ENCODE measurements at places on chromosomes 12 and 14. TPM values are rescaled to one million over a fixed set of nuclear protein-coding genes. Genes with fewer than 3 reads are reported as not detected.

DNA sequence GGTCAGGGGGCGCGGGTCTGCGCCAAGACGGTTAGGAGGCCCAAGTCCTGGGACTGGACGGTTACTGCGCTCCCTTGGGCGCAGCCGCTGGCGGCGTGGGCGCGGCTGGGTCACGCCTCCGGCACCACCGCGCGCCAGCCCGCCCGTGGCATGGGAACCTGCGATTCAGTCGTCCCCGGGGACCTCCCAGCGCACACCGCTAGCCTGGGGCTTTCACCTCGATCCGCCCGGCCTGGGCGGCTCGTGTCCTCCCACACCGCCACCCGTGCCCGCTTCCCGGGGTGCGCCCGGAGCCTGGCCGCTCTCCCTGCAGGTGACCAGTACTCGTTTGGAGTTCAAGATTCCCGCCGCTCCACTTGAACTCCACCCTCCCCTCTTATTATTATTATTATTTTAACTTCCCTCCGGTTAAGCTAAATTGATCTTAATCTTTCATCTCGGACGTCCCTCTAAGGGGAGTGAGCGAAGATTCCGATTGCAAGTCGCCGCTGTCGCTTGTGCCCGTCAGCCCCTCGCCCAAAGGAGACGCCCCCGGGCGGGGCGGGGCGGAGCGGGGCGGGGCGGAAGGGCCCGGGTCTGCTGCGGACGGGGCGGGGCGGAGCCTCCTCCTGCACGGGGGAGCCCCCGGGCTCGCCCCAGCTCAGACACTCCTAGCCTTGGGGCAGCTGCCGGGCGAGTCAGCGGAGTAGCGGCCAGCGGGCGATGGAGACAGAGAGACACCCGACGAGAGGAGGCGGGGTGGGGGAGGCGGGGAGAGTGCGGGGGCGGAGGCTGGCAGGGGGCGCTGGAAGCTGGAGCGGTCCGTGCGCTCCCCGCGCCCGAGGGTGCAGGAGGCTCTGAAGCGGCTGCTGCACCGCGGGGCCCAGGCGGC, at the start of gene KCNMB4:
TSS of gene KCNMB4 (plus strand) at position 643 of the 871 bp plus-strand sequence. CDS start 445 bp downstream, outside the sequence.
- DNase-seq = peak; percentile 94

- no peak for DNase-seq
Measured at GRCh38 chr12:47473091-47473490, 232.7 kb downstream of the RPAP3 start.

GRCh38 chr12:120102189-120103043, 14.1 kb downstream of the RAB35 start:
- DNase-seq = no peak

DNA sequence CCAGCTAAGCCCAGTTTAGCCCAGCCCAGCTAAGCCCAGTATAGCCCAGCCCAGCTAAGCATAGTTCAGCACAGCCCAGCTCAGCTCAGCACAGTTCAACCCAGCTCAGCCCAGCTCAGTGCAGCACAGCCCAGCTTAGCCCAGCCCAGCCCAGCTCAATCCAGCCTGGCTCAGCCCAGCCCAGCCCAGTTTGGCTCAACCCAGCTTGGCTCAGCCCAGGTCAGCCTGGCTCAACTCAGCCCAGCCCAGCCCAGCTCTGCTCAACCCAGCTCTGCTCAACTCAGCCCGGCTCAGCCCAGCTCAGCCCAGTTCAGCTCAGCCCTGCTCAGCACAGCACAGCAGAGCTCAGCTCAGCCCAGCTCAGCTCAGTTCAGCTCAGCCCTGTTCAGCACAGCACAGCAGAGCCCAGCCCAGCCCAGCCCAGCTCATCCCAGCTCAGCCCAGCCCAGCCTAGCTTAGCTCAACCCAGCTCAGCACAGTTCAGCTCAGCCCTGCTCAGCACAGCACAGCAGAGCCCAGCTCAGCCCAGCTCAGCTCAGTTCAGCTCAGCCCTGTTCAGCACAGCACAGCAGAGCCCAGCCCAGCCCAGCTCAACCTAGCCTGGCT, 330.9 kb downstream of the TMEM121 start:
- no peak for DNase-seq

DNA sequence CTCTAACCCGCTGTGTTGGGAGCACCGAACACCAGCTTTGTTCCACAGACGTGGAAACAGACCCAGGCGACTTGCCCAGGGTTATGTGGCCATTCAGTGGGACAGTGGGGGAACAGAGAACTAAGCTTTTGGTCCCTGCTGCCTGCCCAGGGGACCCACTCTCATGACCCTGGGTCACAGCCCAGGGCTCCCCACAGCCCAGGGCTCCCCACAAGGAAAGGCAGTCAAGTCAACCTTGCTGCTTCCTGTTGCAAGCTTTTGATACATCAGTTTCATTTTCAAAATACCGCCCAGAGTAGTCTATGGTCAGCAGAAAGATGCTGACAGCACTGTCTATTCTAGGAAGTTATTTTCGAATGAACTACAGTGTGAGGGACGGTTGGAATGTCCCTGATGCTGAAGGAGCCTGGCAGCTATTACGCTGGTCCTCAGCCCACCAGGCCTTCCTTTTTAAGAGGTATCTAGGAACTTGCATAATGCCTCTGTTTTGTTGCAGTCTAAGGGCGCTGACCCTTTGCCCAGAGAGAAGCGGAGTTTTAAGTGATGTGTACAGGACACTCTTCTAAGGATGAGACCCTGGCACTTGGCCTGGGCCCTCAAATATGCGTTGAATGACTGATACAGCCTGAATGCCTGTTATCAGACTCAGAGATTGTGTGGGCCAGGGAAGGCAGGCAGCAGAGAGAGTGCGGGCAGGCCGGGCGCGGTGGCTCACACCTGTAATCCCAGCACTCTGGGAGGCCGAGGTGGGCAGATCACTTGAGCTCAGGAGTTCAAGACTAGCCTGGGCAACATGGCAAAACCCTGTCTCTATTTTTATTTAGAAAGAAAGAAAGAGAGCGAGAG, 12.6 kb upstream of the TTC7B start:
- no peak for DNase-seq

The KRT72 gene
- not detected for total RNA-seq

The SART3 gene
- 72.6 TPM for total RNA-seq

DNA sequence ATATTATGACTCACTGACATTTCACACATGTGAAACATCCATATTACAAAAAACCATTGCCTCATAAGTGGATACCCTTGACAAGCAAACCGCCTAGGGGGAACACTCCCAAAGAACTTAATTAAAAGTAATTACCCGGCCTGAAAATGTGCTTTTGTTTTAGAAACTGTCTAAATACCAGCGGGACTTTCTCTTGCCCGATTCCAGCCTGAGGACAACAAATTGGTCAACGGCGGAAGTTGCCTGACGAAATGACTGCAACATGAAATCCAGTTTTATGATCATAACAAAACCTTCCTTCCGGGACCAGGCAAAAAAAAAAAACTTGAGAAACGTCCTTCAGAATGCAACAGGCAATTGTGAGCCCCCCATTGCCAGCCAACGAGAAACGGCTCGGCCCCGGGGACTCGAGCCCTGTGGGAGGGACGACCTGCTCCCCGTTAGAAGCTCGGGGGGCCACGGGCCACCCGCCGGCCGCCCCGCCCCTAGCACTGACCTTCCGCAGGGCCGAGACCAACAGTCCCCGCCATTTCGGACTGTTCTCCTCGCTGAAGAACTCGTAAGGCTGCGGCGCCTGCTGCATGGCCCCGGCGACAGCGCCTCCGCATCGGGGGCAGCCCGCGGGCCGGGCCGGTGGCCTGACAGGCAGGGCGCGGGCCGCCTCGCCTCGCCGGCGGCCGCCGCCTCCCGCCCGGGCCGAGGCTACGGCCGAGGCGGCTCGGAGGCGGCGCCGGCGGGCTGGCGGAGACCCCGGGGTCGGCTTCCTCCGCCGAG, 490 bp downstream of the SOS2 start:
- peak; percentile 61 for DNase-seq

DNA sequence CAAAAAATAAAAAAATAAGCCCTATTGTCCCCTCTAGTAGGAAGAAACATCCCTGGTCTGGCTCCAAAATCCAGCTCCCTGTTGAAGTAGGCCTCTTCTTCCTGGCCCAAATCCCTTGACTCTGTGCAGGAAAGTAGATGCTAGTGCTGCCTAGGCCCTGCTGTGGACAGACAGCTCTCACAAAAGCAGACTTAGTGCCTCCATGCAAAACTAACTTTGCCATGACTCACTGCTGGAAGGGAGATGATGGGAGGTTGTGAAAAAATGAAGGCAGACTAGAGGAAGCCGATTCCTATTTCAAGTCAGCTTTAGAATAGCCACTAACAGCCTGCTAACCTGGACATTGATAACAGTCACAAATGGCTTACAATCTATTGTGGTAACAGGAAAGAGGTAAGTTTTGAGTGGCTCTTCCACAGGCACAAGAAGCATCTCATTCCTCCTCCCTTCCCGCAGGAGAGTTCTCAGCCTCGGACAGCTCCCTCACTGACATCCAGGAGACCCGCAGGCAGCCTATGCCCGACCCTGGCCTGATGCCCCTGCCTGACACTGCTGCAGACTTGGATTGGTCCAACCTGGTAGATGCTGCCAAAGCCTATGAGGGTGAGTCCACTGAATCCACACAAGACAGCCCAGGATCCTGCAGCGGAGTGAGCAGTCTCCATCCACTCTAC, 198.9 kb upstream of the RGS6 start:
- DNase-seq = no peak

The GPRC5D gene
- total RNA-seq = not detected

DNA sequence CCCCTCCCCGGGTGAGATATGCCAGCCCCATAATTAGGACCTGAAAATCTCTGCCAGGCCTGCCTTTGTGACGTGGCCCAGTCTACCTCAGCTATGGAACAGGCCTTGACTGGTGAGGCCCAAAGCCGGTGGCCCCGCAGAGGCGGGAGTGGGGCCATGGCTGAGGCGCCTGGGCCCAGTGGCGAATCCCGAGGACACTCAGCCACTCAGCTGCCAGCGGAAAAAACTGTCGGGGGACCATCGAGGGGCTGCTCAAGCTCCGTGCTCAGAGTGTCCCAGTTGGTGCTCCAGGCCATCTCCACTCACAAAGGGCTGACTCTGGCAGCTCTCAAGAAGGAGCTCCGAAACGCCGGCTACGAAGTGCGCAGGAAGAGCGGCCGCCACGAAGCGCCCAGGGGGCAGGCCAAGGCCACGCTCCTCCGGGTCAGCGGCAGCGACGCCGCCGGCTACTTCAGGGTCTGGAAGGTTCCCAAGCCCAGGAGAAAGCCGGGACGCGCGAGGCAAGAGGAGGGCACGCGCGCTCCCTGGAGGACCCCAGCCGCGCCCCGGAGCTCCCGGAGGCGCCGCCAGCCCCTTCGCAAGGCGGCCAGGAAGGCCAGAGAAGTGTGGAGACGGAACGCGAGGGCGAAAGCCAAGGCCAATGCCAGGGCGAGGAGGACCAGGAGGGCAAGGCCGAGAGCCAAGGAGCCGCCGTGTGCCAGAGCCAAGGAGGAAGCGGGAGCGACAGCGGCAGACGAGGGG, 21.4 kb downstream of the ZNF641 start:
- DNase-seq = no peak

GRCh38 chr12:124883263-124884130, 19.8 kb upstream of the SCARB1 start:
- no peak for DNase-seq

- DNase-seq = no peak
Measured at GRCh38 chr12:56321027-56321426, 5.2 kb upstream of the CNPY2 start.

DNA sequence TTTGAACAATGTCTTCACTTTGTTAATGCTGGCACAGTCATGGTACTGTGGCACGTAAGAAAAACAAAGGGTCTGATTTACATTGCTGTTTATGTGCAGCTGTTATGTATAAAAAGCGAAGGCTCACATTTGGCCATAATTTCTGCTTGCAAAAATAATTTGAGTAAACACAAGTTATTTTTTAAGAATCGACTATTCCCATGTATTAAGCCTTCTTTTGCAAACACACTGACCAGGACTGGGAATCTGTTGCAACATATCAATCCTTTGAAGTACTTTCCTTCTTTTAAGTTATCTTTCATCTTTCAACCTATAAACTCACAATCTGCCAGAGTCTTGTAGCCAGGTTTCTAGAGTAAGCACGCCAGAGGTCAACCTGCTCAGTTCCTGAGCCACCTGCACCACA, 145.4 kb upstream of the BMP4 start:
- no peak for DNase-seq

DNA sequence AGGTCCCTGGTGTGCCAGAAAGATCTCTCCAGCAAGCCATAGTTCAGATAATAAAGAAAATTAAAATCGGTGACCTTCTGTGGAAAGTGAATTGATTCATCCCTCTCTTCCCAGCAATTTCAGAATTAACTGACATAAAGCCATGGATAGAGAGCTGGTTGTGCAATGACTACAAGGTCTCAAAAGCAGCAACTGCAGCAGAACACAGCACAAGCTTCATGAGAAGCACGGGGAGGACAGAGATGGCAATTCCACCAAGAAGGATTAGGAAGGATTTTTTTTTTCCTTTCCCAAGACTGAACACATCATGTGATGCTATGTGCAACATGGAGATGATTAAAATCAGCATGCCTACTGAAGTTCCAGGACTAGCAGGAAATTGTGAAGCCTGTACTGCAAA, 154.9 kb upstream of the PLEKHG7 start:
- DNase-seq = no peak

GRCh38 chr14:84891404-84891803, 638.5 kb upstream of the FLRT2 start:
- DNase-seq = no peak

DNA sequence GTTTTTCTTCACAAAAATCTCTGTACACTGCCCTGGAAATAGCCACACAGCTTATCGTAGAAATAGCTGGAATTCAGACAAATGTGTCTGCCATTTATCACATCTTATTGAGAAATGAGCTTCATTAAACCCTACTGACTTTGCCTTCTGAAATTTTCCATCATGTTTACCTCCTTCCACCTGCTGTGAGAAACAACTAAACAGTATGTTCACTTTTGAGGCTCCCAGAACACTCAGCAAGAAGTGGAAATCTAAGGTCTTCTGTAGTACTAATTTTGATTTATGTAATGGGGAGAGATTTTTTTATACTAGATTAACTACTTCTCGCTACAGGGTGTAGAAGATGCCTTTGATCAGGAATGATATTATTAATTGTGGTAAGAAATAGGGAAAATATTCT, 268.0 kb downstream of the KCNC2 start:
- no peak for DNase-seq

DNA sequence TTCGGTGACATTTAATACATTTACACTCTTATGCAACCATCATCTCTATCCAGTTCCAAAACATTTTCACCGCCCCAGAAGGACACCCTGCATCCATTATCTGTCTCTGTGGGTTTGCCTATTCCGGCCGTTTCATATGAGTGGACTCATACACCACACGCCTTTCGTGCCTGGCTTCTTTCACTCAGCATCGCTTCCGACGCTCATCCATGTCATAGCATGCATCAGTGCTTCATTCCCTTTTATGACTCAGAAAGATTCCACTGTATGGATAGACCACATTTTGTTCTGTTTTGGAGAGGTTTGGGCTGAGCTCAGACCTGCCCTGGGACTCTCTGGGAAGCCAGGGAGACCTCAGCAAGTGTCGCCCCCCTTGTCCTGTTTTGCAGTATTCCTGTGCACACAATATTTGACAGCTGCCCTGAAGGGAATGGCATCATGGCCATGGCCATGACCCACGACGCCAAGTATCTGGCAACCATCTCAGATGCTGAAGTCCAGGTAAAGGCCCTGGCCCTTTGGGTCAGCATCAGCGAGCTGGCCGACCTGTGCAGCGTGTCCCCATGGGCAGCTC, 23.8 kb downstream of the CFAP251 start:
- no peak for DNase-seq

The GCH1 gene
- 2.4 TPM for total RNA-seq

- no peak for DNase-seq
Measured at GRCh38 chr12:26711569-26711968, 121.4 kb downstream of the ITPR2 start.

- DNase-seq = no peak
Measured at GRCh38 chr14:99207456-99207855, 64.5 kb downstream of the BCL11B start.

Data from glutamatergic neuron (in vitro differentiated cells).